Activated CD8-positive, alpha-beta memory T cell treated with anti-CD3 and anti-CD28 coated beads, Interleukin-2, amount 50 U/mL, for 4 hours (primary cell): ENCODE measurements at places on chromosomes 3 and 15.

- DNase-seq = no peak
These were observed 755.3 kb downstream of the ROBO1 start for GRCh38 chr3:79012530-79012913.

DNA sequence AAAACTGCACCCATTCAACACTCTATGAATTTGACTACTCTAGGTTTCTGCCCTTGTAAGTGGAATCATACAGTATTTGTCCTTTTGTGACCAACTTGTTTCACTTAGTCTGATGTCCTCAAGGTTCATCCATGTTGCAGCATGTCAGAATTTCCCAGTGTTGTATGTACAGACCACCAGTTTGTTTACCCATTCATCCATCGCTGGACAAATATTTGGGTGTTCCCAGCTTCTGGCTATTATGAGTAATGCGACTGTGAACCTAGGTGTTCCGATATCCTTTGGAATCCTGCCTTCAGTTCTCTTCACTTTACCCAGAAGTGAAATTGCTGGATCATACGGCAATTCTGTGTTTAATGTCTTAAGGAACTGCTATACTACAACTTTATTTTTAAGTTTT, 12.6 kb downstream of the RPL32 start:
- no peak for DNase-seq

DNA sequence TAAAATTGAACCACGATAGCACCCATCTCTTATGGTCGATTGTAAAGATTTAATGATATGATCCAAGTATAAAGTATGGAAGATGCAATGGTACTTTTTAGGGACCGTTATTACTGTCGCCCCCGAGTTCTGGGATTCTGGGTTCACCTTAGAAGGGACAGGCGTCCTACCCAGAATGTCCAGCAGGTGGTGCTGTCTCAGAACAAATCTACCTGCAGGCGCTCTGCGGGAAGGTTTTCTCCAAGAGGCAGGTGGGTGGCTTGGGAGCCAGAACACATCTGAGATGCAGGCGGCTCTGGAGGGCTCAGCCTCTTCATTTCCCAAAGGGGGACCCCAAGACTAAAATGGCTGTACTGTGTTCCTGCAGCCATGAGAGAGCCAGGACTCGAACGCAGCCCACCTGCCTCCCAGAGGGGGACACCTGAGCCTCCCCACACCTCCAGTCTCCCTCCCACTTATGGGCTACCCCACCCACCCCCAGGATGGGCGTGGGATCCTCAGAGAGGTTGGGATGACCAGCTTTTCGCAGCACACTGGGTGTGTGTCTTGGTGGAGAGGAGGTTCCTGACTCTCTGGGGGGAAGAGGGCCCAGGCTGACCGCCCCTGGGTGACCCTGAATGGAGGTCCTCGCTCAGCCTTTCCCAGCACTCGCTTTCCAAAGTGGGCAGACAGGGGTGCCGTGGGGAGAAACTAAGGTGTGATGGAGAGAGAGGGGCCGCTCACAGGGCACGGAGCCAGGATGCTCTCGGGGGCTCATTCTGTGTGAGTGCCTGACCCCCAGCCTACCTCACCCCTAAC, 28.1 kb upstream of the CORO2B start:
- peak; percentile 78 for DNase-seq

DNA sequence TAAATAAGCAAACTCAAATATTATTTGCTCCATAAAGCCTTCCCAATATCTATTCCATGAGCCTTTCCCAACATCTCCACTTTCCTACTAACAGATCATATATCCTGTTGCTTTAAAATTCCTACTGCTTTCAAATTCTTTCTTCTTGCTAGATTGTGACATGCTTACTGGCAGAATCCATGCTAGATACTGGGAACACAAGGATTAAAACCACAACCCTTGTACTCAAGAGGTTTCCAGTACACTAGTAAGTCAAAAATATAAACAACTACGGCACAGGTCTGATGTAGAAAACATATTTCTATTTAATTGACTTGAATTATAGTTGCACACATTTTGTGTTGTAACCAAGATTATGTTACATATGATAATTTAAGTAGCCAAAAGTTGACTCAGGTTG, 275.0 kb downstream of the ZBTB20 start:
- no peak for DNase-seq

- DNase-seq = no peak
These were observed 25.9 kb downstream of the WNT7A start for GRCh38 chr3:13853978-13854296.

DNA sequence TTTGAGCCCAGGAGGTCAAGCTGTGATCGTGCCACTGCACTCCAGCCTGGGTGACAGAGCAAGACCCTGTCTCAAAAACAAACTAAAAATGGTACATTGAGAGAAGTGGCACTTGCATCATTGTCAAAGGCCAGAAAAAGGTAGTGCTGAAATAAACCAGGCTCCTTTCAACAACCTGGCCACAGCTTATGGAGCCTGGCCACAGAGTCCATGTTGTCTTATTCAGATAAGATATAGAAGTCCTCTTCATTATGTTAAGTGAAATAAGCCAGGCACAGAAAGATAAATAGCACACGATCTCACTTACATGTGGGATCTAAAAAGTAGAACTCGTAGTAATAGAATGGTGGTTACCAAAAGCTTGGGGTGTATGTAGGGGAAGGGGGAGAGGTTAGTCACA, 34.8 kb downstream of the EMC4 start:
- no peak for DNase-seq

- no peak for DNase-seq
These were observed 222.9 kb downstream of the TPRG1 start for GRCh38 chr3:189394599-189395121.

- peak; percentile 53 for DNase-seq
These were observed 556 bp downstream of the ANKRD63 start for GRCh38 chr15:40282147-40282868.

DNA sequence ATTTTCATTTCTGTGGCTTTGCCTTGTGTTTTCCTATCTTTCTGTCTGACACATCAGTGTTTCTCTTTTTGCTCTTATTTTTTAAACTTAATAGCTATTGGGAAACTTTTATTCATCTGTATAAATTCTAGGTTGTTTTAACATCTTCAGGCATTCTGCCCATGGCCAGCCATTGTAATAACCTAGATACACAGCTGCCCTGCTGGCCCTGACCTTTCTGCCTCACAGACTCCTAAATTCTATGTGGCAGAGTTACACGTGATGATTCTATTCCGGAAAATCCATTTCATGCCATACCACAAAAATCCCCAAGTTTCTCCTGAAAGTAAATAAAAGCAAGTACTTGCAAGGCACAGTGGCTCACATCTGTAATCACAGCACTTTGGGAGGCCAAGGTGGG, 150.1 kb downstream of the UACA start:
- no peak for DNase-seq

GRCh38 chr3:125003859-125004595, 51.8 kb downstream of the HEG1 start:
- DNase-seq = no peak

DNA sequence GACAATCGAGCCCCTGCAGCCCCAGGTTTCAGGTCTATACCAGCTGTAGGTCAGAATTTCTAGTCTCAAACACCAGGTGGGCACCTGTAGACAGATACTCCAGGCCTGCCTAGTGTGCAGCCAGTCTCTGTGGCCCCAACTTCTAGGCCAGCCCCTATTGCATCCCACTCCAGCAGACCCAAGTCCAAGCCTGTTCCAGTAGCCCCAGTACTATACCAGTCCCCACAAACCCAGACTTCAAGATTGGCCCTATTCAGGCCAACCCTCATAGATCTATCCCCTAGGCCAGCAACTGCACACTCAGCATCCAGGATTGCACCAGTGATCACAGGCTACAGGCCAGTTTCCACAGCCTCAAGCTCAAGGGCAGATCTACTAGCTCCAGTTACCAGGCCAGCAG, 344.0 kb downstream of the PYDC2 start:
- DNase-seq = no peak

DNA sequence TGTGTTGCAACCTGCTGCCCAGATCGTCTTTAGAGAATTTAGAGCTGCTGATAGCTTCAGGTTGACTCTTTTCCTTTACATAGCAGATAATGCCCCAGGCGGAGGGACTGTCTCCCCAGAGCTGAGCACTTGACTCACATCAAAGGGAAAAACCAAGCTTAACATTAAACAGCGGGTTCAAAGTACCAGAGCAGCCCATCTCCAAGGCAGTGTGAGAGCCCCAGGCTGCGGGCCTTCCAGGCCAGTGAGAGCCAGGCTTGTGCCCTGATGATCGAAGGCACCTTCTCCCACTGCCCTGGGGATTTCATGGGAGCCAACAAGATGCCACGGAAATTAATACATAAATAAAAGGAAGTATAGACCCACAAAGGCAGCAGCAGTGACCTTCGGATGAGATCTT, 275.6 kb downstream of the XXYLT1 start:
- no peak for DNase-seq

DNA sequence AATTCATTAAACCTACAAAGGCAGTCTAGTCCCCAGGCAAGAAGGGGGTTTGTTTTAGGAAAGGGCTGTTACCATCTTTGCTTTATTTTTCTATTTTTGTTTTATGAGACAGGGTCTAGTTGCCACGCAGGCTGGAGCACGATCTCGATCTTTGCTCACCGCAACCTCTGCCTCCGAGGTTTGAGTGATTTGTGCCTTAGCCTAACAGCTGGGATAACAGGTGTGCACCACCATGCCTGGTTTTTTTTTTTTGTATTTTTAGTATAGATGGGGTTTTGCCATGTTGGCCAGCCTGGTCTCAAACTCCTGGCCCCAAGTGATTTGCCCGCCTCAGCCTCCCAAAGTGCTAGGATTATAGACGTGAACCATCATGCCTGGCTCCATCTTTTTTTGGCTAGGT, 4.9 kb downstream of the HIGD1A start:
- no peak for DNase-seq

DNA sequence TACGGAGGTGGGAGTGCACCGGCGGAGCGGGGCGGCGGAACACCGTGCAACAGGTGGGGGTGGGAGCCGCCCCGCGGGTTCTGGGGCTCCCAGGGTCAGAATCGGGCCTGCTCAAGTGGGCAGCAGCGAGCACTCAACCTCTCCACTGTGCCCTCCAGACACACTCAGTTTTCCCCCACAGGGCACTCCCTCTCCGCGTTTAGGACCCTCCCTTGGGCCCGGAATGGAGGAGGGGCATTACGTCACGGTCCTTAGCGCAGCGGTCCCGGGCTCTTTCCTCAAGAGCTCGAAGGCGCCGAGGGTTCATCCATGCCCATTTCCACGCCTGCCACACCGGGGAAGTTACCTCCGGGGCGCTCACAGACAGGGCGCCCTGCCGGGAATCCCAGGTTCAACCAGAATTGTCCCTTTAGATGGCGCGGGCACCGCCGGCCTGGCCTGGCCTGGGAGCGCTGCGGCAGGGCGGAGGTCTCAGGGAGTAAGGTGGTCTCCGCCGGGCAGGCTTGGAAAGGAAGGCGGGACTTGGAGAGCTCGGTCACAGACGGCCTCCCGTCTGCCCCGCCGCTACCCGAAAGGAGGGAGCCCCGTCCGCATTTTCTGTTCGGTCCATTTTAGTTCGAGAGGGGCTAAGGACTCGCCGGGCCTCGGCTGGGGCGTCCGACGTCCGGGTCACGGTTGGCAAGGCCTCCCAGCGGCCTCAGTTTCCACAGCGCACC, 5.1 kb downstream of the RNU6-1 start:
- DNase-seq = no peak

DNA sequence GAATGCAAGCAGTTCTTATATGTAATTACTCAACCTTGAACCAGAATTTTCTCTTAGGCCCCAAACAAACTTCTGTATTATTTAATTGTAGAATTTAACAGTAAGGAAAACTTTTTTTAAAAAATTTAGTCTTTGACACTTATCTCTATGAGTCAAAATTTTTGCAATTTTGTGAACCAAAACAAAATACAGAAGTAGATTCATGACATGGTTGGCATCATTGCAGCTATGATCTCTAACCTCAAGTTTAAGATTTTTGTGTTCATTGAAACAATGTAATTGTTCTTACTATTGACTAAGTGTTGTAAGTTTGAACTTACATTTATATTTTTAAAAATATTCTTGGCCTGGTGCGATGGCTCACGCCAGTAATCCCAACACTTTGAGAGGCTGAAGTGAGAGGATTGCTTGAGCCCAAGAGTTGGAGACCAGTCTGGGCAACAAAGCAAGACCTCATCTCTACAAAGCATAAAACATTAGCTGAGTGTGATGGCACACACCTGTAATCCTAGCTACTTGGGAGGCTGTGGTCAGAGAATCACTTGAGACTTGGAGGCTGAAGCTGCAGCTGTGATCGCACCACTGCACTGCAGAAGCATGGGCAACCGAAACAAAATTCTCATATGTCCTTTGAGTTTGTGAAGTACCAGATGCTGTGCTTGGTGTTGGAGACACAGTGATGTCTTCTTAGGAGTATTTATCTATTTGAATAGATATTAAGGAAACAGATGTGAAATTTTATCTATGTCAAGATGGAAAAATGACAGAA, 39.7 kb downstream of the STT3B start:
- DNase-seq = no peak

DNA sequence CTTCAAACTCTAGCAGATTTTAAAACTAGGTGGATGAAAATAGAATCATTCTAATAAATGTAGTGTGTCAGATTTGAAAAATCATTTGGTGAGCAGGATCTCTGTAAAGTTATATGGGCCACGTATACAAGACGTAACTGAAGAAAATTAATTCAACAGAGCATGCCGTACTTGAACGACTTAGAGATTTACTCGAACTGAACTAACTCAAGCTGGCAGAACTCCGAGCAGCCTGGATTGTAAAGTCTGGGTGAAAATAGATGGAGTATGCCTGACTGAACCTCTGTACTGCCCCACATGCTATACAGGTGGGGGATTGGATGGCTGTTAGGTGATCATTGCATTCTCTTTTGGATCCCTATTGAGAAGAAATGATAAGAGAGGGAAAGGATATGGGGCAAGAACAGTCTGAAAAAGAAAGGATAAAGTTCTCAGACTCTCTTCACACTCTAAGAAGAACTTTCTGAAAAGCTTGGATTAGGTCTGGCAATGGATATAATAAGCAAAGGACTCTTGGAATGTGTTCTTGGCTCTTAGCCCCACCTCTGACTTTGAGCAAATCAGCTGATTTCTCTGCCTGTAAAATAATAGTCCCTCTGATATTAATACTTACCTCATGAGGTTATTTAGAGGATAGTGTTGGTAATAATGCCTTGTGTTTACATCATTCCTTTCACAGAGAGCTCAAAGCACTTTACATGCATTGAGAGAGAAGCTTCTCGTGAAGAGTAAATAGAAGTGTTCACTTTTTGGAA, 147.5 kb downstream of the FILIP1L start:
- DNase-seq = no peak

DNA sequence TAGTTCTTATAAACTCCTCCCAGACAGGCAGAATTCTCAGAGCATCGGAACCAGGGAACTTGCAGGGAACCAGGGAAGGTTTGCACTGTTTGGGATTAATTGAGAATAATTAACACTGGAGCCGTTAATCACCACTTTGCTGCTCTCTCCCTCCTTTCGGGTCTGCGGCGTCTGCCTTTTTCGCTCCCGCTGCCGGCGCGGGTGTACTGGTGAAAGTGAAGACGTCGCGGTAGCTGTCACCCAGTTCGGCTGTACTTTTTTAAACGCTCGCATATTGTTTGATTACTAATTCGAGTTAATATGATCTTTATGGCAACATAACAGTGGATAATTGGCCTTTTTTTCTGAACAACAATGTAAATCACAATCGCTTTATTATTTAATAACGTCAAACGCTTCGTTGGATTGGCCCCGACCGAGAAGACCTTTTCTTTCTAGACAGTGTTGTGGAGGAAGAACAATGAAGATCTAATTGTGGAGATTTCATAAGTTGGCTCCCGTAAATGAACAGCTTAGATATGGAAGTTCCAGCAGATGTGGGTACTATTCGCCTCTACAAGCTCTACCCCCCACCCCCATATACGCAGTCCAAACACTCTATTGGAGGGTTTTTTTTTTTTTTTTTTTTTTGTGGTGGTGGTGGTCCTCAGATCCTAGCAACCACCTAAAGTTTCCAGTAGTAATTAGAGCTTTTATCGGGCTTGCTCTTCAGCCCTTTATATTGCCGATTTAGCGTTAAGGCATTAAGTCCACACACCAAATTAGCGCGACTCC, 12.7 kb downstream of the SOX2 start:
- no peak for DNase-seq
